ENCODE measurements at places on chromosomes 6 and 20.
A peak's percentile ranks its signal among the peaks of the same experiment; 100 is the strongest.

DNA sequence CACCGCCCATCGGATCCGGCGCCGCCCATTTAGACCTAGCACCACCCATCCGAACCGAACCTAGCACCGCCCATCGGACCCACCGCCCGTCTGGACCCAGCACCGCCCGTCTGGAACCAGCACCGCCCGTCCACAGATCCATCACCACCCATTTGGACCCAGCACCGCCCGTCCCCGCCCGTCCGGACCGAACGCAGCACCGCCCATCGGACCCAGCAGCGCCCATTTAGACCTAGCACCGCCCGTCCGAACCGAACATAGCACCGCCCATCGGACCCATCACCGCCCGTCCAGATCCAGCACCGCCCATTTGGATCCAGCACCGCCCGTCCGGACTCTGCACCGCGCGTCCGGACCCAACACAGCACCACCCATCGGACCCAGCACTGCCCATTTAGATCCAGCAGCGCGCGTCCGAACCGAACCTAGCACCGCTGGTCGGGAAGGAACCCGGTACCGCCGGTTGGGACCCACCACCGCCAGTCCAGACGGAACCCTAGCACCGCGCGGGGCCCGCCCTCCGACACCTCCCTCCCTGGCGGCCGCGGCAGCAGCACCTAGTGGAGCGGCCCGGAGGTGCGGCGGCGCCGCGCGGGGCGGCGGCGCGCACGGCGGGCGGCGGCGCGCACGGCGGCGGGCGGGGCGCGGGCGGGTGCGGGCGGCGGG lies 348 bp upstream of the AFDN start:
- peak; percentile 60 for DNase-seq

DNA sequence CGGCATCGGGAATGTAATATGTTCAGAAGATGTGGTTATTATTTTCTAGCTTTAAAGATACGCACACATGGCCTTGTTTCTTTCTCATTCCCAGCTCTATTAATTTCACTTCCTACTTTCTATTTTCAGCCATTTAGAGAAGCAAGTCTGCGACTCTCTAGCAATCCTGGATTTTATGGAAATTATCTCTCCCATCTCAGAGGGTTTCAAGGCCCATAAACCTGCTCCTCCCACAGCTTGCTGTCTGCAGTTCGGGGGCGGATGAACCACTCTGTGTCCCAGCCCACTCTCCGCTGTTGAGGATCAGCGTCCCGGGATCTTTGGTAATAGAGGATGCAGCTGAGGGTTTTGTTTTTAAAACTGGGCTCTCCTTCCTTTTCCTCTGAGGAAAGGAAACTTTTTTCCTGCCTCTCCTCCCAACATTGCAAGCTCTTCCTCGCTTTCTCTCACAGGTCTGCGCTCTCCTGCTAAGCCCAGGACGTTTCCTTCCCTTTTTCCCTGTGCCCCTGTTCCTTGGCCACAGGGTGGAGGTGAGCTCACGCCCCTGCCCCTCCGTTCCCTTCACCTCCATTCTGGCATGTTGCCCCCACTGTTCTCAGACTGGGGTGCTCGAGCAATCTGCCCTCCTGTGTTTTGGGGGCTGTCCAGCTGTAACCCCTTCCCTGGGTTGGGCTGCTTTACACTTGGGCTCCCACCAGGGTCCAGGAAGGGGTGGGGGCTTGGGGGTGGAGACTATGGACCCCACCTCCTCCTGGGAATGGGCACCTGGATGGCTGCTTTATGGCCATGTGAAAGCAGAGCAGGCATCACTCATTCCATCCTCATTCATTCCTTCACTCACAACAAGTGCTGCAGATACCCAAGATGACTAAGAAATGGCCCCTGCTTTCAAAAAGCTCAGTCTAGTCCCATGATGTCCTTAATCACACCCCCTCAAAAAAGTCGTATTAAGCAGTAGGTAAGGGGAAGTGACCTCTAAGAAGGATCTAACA lies 54.9 kb downstream of the ZBTB9 start:
- no peak for DNase-seq

DNA sequence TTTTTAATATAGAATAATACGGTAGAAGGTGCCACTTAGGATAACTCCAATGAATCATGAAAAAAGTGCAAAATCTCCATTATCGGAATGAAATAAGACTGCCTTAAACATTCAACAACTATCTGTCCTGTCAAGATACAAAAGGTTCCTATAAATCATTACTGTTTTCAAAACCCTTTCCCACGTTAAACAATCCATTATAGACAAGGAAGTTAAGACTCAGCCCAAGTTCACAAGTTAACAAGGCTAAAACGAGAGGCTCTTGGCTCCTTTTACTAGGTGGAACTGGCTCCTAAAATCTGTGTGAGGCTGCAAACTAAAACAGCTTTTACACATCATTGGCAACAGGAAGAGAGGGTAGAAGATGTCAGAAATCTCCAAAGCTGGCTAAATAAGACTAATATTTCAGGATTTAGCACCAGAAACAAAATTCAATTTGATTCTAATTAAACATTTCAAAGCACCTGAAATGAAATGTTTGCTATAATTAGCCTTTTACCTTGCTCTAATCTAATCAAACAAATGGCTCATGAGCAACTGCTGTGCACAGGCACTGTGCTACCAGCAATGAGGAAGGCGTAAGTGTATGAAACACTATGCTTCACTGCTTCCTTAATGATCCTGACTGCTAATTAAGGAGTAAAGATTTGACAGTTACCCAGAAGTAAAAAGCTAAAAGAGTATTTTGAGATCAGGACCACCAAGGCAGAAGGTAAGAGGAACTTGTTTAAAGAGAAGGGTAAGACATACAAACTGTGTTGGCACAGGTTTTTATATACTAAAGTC lies 109.7 kb downstream of the DST start:
- DNase-seq = no peak

DNA sequence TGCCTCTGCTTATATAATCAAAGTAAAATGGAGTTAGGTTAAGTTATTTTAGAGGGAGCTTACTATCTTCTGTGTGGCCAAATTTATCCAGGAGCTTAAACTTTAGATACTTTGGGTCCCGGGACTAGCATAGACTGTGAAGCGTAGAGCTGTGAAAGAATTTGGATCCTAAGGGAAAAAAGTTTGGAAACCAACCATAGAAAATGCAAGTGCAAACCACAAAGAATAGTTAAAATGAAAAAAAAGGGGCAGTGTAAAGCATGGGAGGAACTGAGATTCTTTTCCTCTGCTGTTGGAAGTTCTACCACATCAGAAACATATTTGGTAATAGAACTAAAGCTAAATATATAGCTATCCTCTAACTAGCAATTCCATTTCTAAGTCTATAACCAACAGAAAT lies 232.2 kb upstream of the FLRT3 start:
- no peak for DNase-seq

- no peak for DNase-seq
These were observed 1.2 kb upstream of the PLTP start for GRCh38 chr20:45913116-45913515.

- DNase-seq = no peak
These were observed 462.3 kb upstream of the FLRT3 start for GRCh38 chr20:14799545-14800216.

GRCh38 chr20:15609921-15610320 lies 963.3 kb downstream of the KIF16B start:
- DNase-seq = no peak

- DNase-seq = no peak
These were observed 34.6 kb upstream of the PTGIS start for GRCh38 chr20:49602345-49603208.

DNA sequence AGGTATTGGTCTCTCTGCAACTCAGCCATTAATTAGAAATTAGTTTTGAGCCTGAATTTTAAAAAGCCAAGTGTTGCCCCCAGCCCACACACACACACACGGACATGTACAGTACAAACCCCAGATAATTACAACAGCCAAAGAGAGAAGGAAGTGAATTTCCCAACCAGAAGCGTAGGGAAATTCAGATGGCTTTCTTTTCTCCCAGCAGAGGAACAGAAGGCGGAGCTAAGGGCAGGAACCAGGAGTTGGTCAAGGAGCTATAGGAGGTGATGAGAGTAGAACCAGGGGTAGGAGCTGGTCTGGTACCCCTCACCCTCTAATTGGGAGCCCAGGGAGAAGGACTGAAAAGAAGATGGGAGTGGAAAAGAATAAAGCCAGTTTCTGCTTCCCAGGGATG lies 3.9 kb upstream of the ZBTB9 start:
- no peak for DNase-seq

DNA sequence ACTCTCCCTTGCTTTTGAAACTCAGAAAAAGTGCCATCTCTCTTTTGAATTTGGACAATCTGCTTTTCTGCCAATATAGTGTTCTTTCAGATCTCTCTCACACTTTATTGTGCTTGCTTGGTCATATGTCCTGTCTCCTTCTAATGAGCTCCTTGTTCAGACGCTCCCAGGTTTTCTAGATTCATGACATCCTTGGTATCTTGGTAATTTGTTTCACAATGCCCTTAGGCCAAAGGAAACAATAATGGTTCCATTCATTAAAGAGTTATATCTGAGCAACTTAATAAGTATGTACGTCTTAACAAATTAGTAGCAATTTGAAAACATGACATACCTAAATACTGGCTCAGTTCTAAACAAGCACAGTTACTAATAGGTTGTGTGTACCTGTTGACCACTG lies 293.4 kb upstream of the SPTLC3 start:
- DNase-seq = no peak

DNA sequence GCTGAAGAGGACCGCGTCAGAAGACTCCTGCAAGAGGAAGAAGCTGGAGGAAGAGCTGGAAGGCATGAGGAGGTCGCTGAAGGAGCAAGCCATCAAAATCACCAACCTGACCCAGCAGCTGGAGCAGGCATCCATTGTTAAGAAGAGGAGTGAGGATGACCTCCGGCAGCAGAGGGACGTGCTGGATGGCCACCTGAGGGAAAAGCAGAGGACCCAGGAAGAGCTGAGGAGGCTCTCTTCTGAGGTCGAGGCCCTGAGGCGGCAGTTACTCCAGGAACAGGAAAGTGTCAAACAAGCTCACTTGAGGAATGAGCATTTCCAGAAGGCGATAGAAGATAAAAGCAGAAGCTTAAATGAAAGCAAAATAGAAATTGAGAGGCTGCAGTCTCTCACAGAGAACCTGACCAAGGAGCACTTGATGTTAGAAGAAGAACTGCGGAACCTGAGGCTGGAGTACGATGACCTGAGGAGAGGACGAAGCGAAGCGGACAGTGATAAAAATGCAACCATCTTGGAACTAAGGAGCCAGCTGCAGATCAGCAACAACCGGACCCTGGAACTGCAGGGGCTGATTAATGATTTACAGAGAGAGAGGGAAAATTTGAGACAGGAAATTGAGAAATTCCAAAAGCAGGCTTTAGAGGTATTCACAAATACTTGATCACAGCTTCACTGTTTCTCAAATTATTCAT lies 8.9 kb upstream of the SNRNP48 start:
- no peak for DNase-seq

DNA sequence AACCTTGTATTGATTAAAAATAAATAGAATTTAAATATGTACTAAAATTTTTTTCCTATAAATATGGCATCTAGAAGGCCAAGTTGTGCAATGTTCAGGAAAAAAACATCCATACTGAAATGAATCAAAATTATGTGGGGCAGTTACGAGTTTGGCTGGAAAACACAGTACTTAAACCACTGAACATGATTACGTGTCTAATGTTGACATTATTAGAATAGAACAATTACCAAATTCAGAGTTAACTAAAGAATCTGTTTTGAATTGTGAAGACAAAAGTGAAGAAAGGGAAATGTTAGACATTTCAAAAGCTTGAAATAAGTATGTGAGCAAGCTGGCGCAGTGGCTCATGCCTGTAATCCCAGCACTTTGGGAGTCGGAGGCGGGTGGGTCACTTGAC lies 57.2 kb downstream of the KLHL31 start:
- DNase-seq = no peak

DNA sequence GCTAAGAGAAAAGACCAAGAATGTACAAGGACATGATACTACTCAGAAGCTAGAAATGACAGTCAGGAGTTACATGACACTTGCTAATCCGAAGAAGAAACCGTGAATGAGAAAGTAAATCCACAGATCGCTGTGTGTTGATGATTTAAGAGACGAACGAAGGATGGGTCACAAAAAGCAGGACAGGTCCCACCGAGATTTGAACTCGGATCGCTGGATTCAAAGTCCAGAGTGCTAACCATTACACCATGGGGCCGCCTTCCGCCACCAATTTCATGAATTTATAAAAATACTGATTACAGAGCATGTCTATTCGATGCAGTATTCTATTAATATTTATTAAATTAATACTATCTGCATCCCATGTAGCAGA lies 54.0 kb upstream of the BTN3A2 start:
- DNase-seq = no peak

DNA sequence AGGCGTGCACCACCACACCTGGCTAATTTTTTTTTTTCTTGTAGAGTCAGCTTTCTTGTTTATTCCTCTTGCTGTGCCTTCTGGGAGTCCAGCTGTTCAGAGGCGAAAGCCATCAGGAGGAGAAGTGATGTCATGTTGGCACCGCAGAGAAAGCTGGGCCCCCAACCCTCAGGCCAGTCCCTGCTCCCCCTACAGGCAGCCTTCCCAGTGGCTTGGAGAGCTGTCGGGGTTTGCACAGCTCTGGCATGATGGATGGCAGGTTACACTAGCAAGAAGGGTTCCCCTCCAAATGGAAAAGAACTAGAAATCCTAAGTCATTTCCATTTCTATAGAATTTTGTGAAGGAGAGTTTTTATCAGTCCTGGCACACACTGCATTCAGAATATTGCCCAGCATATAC lies 72.6 kb downstream of the C6orf52 start:
- DNase-seq = no peak

Data from activated T-helper 9 cell treated with anti-CD3 and anti-CD28 coated beads, Interleukin-2, amount 50 U/mL, for 16 hours (primary cell).